ENCODE measurements at places on chromosomes 11 and 22. TPM values are rescaled to one million over a fixed set of nuclear protein-coding genes. Genes with fewer than 3 reads are reported as not detected.

DNA sequence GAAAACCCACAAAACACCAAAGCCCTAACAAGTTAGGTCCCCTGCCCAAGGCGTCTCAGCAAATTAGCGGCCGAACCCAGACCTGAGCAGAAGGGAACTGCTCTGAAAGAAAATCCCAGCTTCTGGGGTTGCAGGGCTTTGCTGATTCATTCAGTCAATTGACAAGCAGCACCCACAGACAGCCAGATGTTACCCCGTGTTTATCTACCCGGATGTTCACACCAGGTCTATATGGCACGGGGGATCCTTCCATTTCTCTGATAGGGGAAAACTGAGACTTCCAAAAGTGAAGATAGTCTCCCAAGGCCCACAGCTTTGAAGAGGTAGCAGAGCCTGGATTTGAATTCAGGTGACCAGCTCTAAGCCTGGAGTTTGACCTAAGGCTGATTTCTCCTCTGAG lies 14.0 kb upstream of the OAF start:
- DNase-seq: no peak

DNA sequence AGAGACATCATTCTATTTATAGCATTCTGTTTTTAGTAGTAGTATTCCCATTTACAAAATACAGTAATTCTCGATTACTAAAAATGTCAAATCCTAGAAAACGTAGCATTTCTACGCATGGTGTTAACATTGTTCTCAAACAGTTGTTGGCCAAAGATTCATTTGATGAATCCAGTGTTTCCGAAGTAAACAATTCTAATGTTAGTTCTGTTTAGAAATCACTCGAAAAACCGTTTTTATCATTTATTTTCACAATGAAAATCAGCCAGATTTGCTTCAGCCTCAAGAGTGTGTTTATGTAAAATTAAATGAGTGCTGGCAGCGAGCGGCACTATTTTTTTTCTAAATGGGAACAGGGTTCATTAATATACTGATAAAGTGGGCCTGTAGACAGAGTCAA lies 7.1 kb downstream of the MS4A18 start:
- no peak for DNase-seq

DNA sequence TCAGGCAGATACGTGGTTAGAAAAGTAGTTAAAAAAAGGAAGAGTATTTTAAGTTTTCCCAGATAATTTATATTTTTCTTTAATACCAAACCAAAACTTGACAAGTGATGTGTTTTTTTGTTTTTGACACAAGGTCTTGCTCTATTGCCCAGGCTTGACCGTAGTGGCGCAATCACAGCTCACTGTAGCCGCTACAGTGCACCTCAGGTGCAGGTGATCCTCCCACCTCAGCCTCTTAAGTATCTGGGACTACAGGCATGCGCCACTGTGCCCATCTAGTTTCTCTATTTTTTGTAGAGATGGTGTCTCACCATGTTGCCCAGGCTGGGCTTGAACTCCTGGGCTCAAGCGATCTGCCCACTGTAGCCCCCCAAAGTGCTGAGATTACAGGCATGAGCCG lies 92.5 kb downstream of the MTMR3 start:
- no peak for DNase-seq

The CRYBB1 gene
- total RNA-seq: not detected

- DNase-seq: peak; percentile 85
Observed at GRCh38 chr11:126989942-126990715, 10.4 kb downstream of the KIRREL3 start.

GRCh38 chr11:111691176-111691575 lies 75.0 kb downstream of the PPP2R1B start:
- no peak for DNase-seq

DNA sequence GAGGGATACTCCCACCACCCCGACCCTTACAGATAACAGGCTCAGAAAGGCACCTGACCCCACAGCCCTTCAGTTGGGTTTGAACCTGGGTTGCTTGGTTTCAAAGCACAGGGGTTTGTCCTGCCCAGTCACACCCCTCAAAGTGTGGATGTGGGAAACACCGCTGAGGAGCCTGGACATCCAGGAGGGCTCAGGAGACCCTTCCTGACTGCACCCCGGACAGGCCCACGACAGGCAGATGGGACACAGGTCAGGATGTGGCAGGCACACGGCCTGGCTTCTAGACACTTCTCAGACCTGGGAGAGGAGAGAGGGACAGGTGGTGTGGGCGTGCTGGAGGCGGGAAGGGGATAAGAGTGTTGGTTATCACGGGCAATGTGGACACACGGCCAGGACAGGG lies 932.3 kb downstream of the BRD1 start:
- no peak for DNase-seq

- DNase-seq: no peak
Observed at GRCh38 chr11:14519597-14519916, 629 bp downstream of the PSMA1 start.

GRCh38 chr22:35921044-35921443 lies 107.6 kb downstream of the RBFOX2 start:
- no peak for DNase-seq

The MB gene
- 649 TPM for total RNA-seq

The BRSK2 gene
- total RNA-seq: 0.41 TPM

DNA sequence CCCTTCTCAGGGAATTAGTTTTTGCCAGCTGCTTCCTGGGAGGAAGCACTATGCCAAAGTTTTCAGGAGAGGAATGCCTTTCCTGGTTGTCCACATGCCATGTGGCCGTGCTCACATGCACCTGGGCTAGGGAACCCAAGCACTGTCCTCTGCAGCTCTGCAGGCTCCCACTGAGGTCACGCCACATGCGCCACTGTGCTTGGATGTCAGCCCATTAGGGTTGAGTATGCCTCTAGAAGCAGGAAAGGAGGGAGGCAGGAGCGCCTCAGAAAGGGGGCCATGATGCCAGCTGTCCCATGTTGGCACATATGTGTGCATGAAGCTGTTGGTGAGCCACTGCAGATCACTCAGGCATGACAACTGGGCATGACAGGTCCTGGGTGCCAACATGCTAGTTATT lies 81.6 kb upstream of the SUSD2 start:
- peak; percentile 74 for DNase-seq

The ZNF215 gene
- 0.51 TPM for total RNA-seq

- DNase-seq: no peak
Observed at GRCh38 chr22:47367107-47367690, 604.7 kb downstream of the TBC1D22A start.

- DNase-seq: no peak
Observed at GRCh38 chr11:77207019-77207485, 79.0 kb downstream of the MYO7A start.

DNA sequence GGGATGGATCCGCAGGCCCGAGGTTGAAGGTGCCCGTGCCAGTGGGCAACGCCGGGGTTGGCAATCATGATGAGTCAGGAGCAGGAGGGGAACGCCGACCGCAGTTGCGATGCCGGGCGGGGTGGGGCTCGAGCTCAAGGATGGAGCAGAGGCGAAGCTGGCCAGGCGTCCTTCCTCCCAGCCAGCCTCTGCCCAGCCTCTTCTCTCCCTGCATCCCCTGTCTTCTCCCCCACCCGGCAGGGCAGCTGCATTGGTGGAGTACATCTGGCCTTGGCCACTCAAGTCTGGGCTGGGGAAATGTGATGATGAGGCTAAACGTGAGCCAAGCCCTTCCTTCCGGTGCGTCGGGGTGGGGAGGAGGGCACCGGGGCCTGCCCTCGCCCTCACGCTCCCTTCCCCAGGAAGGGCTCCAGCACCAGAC lies 3.9 kb downstream of the IFITM10 start:
- DNase-seq: no peak

The RRAS2 gene
- 67.2 TPM for total RNA-seq

DNA sequence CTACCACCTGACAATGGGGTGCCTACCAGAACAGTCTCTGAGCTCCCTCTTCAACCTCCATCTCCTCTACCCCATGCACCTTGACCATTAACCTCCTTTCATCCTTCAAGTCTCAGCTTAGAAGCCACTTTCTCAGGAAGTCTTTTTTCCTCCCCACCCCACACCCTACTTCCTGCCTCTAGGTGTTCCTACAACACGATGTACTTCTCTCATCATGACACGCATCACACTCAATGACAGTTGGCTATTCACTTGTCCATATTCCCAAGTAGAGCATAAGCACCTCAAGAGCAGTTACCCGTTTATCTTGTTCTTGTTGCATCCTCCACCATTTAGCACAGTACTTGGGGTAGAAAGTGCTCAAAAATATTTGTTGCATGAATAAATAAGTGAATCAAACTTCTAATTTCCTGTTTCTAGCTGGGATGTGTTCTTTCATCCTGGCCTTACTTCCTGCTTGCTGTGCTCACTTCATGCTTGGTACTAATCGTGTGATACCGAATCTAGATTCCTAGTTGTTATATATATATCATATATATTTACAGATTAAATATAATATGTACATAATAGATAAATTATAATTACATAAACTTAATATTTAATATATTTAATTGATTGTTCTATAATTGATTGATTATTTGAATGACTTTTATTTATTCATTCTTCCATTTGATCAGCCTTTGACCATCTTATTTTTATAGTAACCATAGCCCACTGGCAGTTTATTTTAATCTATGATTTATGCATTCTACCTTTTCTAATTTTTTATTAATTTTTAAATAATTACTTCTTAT lies 177.5 kb upstream of the TMEM45B start:
- DNase-seq: no peak
